Stimulated activated CD4-positive, alpha-beta T cell treated with anti-CD3 and anti-CD28 coated beads, TNF-alpha, amount 100 ng/mL, for 48 hours (primary cell): ENCODE measurements at places on chromosomes 16 and 17.

DNA sequence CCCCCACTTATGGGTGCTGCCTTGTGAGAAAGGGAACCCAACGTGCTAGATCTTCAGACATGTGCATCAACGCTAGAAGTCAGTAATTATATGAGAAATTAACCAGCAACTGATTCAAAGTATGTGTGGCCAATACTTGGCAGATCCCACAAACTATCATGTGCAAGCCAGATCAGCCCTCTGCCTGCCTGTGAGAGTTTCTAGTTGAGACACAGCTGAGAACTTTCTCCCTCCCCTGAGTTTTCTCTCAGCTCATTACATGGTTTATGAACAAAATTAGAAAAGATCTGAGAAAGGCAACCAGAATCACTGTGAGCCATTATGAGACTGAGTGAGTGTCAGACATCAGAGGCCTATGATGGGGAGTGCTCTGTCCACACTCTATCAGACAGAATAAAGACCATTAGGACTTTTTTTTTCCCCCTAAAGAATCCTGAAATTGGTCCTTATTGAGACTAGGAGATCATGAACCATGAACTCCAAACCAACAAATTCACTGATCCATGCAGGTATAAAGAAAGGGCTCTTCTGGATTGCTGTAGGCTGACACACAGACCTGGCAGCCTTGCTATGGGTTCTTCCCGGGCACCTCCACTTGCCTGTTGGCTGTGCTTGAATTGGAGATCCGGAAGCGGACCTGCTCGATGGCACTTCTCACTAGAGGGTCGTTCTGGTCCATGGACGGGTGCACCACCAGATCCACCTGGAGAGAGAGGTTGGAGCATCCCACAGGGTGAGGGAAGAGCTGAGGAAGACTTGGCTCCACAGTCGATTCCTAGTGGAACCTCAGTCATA is 51.5 kb downstream of the GTF3C1 start:
- DNase-seq, result no peak

- no peak for DNase-seq
These were observed 44.3 kb downstream of the ABCA8 start for GRCh38 chr17:68910789-68911431.

- no peak for DNase-seq
These were observed 21.6 kb downstream of the SPOP start for GRCh38 chr17:49656247-49656646.

DNA sequence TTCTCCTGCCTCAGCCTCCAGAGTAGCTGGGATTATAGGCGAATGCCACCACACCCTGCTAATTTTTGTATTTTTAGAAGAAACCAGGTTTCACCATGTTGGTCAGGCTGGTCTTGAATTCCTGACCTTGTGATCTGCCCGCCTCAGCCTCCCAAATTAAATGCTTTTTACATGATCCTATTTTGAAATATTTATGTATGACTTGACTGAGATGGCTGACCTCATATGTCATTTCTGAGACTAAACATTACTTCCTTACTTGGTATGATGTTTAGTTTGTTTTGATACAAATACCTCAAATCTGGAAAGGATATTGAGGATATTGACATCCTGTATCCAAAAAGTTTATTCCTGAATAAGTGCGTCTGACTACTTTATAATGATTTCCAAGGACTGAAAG is 11.9 kb downstream of the CALCOCO2 start:
- DNase-seq, result no peak

DNA sequence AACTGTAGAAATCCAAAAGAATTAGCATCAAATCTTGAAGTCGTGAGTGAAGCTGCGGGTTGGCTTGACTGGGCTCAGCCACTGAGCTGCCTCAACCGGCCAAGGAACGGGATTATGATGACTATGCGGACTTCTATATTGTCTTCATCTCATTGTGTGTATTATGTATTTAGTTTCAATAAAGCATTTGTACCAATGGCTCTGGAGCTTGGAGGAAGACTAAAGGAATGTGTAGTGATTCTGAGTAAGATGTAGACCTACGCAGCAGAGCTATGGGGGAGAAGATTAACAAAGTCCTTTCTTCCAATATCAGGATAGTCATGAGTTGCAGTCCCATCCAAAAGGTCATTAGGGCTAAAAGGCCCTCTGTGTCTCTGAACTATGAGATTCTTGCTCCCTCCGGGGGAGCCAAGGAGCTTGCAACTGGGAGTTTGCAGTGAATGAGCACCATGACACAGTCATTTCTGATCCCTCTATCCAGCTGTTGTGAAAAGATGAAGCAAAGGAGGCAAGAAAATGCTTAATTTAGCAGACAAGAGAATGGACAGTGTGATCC is 8.3 kb downstream of the EME1 start:
- no peak for DNase-seq

DNA sequence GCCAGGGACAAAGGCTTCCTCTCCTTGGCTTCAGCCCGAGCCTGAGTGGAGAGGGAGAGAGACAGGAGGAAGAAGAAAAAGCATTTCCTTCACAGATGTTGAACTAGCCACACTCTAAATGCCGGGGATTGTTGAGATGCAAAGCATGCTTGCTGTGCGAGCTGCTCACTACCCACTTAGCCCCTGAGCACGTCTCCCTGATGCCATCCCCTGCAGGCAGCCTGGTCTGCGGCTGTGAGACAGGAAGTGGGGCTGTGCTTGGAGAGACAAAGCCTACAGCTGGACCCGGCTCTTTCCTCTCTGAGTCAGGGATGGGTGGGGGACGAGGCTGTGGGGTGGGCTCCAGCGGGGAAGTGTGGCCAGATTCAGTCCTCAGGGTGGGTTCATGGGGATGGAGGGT is 13.7 kb downstream of the WNT9B start:
- DNase-seq, result no peak

GRCh38 chr16:85968041-85968920 is 69.3 kb downstream of the IRF8 start:
- no peak for DNase-seq

GRCh38 chr16:31880322-31880979 is 6.8 kb downstream of the ZNF267 start:
- DNase-seq, result no peak

GRCh38 chr16:31513126-31513525 is 4.9 kb upstream of the RUSF1 start:
- DNase-seq, result no peak

DNA sequence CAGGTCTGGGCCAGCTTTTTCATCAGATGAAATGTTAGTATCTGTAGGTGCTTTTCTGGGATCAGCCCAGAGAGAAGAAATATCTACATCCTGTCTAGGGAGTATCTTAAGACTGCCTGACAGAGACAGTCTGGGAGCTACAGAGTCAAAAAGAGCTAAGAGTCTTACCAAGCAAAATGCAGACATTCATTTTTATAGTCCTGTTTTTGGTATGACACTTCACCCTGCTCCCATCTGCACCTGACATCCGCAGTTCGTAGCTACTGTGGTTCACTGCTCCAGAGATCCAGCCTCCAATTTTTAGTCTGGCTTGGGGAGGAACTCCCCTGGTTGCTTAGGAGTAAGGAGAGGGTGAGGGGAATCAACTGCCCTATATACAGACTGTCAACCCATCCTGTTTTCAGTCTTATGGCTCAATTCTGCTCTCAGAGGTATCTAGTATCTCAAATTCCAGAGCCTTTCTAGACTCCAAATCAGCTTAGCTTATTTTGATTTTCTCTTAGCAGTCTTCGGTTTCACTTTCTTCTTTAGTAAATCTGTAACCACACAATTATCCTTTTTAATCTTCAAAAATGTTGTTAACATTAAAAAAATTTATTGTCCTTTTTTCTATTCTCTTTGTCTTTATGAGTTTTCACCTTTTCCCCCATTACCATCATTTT is 97.8 kb downstream of the TMEM100 start:
- DNase-seq, result no peak

DNA sequence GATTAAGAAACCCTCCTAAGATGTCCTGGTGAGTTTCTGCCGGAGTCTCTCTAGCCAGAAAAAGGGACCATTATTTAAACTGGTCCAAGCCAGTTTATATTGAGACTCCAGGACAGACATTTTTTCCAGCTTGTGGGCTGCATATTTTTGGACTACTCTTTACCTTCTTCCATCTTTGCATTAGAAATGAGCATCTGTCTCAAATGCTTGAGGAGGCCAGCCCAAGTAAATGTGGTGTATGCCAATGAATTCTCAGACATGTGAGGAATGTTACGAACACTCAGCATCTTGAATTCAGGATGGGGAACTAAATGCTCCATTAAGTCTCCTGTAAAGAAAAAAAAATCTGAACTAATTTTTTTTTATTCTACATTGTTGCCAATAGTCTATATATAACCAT is 18.4 kb downstream of the TUBD1 start:
- DNase-seq, result no peak

DNA sequence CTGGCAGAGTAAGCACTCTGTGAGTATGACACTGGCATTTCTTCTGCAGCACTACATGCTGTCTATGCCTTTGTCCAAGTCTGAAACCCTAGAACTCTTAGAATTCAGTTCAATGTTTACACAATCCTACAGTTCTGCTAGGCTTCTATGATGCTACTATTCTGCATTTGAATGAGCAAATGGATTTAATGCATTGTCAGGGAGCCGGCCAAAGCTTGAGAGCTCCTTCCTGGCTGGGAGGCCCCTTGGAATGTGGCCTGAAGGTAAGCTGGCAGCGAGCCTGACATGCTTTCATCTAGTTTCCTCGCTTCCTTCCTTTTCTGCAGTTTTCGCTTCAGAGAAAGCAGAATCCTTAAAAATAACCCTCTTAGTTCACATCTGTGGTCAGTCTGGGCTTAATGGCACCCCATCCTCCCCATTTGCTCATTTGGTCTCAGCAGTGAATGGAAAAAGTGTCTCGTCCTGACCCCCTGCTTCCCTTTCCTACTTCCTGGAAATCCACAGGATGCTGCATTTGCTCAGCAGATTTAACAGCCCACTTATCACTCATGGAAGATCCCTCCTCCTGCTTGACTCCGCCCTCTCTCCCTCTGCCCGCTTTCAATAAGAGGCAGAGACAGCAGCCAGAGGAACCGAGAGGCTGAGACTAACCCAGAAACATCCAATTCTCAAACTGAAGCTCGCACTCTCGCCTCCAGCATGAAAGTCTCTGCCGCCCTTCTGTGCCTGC is at the start of gene CCL2:
TSS of gene CCL2 (plus strand) at position 635 of the 730 bp plus-strand sequence. CDS start at position 700, 65 bp downstream.
- DNase-seq, result no peak

- no peak for DNase-seq
These were observed 188.1 kb upstream of the ZNF469 start for GRCh38 chr16:88194397-88195268.

DNA sequence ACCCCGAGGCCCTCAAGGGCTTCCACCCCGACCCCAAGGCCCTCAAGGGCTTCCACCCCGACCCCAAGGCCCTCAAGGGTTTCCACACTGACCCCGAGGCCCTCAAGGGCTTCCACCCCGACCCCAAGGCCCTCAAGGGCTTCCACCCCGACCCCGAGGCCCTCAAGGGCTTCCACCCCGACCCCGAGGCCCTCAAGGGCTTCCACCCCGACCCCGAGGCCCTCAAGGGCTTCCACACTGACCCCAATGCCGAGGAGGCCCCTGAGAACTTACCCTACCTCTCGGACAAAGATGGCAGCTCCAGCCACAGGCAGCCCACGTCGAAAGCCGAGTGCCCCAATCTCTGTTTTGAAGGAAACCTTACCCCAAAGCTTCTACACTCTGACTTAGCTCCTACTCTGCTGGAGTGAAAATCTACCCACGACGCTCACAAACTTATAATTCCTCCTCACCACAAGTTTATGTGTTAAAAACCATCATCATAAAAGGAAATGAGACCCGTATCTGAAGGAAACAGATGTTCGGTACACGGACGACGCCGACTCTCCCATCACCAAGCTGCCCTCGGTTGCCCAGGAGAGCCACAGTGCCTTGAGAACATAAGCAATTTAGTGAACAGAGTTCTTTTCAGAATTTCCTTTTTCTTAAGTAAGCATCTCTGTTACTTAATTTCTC is 61.2 kb upstream of the RPH3AL start:
- DNase-seq, result no peak

DNA sequence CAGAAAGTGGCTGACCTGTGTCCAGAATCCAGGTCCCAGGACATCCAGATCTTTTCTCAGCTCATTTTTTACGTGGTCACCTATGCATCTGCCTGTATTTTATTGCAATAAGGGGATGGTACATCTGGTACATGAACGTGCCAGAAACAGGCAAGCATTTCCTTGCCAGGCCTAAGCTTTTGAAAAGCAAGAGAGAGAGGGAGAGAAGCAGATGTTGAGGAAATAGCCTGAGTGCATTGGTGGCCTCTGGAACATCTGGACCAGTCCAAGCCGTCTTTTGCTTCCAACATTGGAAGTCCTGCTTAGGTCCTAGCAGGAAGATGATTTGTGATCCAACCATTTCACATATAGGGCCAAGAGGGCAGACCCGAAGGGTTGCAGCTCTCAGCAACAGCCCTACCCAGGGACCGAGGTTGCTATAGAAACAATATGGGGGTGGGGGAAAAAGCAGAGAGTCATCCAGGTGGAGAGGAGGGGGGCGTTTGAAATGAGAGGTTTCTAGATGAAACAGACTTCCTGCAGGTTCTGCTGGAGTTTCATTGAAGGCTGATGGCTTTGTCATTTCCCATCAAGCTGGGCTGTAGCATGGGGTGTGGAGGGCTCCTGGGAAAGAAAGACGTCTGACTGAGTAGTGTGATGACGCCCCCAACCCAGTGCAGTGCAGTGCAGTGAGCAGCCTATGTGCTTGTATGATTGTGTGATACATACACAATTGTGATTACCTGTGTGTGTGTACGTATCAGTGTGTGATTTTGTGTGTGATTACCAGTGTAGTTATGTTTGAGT is 61.6 kb downstream of the SHISA6 start:
- no peak for DNase-seq

DNA sequence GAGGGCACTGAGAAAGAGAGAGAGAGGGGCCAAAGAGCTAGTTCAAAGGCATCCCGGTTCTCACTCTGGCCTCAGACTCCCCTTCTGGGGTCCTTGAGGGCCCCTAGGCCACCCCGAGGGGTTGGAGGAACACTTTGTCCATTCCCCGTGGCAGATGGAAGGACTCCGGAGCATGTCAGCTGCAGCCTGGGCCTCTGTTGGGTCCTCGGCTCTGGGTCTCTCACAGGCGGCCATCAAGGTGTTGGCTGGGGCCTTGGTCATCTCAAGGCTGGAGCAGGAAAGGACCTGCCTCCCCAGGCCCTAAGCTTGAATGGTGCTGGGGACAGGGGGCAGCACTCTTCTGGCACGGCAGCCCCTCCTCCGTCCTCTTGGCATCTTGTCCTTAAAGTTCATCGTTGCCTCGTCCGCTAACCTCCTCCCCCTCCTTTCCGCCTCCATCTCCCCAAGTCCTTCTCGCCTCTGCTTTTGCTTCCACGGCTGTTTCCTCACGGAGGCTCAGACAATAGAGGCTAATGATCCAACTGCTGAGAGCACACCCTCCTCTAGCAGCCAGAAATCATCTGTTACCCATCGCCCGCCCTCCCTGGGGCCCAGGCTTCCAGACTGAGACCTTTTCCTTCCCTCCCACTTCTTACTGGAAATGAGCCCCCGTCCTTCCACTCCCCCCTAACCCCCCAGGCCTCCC is 23.3 kb downstream of the CCR7 start:
- no peak for DNase-seq

DNA sequence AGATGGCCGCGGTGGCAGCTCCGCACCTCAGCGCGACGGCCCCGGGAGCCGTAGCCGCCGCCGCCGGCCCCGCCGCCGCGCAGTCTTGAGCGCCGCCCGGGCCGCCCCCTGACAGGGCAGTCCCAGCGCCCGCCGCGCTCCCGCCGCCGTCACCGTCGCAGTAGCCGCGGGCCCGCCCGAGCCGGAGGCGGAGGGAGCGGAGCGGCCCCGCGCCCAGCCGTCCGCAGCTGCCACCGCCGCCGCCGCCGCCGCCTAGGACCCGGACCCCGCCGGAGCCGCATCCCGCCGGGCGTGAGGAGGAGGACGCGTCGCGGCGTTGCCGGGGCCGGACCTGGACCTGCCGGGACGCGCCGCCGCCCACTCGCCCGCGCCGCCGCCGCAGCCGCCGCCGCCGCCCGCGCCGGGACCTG is 218 bp downstream of the TNRC6C start:
- DNase-seq, result no peak

- no peak for DNase-seq
These were observed 591.1 kb downstream of the WWOX start for GRCh38 chr16:78690510-78690909.
